H1 (cell line): ENCODE measurements at places on chromosomes 11 and 22.
A peak's percentile ranks its signal among the peaks of the same experiment; 100 is the strongest.

DNA sequence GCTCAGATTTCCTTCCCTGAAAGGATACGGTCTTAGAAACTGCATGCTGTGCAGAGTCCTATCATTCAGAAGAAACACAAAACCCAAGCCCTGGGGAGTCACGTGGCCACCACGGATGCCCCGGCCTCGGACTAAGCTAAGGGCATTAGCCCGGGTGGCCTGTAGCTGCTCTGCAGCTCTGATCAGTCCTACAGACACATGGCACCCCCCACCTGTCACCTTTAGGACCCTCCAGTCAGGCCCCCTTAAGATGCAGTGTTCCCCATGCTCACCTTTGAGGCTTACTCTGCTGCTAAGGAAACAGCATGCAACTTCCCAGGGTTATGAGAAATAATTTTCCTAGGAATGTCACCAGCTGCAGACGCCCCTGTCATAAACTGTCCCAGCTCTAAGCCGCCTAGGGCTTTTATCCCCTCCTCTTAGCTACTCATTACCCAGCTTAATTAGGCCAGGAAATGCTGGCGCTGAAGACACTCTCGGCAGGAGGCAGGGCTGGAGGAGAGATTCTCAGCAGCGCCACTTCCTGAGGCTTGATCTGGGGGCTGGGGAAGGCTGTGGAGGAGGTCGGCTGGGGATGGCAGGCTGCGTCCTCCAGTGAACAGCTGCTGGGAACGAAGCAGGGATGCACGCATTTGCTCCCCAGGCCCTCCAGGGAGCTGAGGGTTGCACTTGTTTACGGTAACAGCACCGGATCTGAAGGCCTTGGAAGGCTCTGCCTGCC is 47.2 kb upstream of the ADA2 start:
- no peak for DNase-seq

DNA sequence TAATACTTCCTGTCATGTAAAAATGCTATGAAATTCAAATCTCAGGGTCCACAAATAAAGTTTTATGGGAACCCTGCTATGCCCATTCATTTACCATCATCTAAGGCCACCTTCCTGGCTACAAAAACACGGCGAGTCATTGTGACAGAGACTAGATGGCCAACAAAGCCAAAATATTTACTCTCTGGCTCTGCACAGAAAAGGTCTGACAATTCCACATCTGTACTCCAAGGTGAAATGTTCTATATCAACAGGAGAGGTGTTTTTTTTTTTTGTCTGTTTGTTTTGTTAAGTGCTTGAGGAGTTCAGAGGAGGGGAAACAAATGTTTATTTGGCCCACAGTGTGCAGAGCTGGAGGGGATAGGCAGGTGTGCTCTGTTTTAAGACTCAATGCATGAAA is 18.6 kb upstream of the TMA7B start:
- no peak for DNase-seq

- DNase-seq = peak; percentile 49
These were observed 1.5 kb upstream of the IL17REL start for GRCh38 chr22:50014053-50014501.

DNA sequence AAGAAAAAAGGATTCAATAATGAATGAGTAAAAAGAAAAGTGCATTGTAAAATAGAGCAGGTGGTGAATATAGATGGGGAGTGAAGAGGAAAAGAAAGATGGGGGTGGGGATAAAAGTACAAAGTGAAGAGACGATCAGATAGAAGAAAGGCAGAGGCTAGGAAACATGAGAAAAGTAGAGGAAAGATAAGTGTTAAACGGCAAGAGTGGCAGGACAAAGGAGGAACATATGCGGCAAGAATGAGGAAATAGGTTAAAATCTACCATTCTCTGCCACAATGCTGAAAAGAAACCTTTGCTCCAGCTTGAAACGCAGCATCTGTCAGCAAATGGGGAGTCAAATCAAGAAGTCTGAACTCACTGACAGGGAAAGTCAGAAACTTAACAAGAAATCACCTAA is 6.8 kb downstream of the FUT4 start:
- no peak for DNase-seq

- DNase-seq = no peak
These were observed 1.1 kb downstream of the OOSP4B start for GRCh38 chr11:60018058-60018457.

- DNase-seq = no peak
These were observed 380.1 kb upstream of the SYN3 start for GRCh38 chr22:33438273-33438672.

GRCh38 chr11:44854741-44855492 is 95.8 kb downstream of the TP53I11 start:
- no peak for DNase-seq

GRCh38 chr22:20247010-20247505 is 21.1 kb downstream of the RTN4R start:
- DNase-seq = no peak

DNA sequence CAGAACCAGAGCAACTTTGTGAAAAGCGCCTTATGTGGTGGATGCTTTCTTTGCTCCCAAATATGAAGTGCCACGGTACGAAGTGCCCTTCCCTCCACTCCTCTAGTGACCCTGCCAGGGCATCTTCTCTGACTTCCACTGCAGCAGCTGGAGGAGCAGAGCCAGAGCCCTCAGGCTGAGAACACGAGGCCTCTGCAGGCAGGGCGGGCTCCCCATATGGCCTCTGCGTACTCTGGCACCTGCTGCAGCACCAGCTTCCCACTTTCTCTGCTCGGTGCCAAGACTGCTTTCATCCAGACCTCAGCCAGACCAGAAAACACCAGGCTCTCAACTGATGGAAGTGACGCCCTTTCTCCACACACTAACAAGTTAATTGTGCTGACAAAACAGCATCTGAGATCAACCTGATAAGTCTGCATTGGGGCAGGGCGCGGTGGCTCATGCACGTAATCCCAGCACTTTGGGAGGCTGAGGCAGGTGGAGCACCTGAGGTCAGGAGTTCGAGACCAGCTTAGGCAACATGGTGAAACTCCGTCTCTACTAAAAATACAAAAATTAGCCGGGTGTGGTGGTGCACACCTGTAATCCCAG is 12.8 kb downstream of the UFD1 start:
- DNase-seq = no peak

DNA sequence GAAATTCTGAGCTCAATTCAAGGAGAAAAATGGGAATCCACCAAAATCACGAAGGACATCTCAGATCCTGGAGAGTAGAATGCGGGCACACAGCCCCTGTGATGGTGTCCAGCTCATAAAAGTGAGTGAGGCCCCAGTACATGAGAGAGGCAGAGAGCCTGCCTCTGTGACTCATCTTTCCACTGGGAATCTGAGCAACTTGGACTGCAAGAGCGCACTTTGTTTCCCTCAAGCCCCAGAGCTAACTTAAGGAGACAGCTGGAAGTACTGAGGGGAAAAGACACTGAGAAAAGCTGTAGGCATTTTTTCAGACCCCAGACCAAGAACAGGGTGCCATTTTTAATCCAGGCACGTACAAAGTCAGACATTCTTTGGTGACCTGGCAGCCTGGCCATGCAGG is 273.7 kb downstream of the C11orf87 start:
- no peak for DNase-seq

GRCh38 chr11:126968915-126969314 is 31.7 kb downstream of the KIRREL3 start:
- peak; percentile 44 for DNase-seq

GRCh38 chr11:46363455-46364005 is 16.3 kb downstream of the DGKZ start:
- DNase-seq = no peak

DNA sequence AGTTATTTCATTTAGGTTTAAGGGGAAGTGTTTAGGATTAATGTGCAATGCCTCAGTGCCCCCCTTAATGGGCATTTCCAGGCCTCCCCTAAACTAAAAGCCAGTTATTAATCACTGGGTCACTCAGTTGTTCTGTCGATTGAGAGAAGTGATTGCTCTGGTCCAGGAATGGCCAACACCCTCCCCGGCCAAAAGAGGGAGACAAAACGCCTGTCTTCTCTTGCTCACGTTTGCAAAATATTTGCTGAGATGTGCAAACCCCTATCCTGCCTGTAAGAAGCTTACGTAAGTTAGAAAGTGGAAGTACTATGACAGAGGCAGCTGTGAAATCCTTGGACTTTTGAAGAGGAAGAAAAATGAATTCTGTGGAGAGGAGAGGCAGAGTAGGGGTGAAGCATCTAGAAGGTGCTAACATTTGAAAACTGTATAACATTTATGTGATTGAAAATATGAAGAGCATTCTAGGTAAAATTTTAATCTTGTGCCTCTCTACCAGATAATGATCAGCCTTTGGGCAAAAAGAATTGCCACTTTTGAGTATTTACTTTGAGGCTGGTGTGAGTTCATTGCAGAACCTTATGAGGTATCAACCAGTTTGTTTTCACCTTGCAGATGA is 37.7 kb downstream of the NTM start:
- DNase-seq = peak; percentile 59

- no peak for DNase-seq
These were observed 171.1 kb downstream of the CADM1 start for GRCh38 chr11:115333121-115333520.

DNA sequence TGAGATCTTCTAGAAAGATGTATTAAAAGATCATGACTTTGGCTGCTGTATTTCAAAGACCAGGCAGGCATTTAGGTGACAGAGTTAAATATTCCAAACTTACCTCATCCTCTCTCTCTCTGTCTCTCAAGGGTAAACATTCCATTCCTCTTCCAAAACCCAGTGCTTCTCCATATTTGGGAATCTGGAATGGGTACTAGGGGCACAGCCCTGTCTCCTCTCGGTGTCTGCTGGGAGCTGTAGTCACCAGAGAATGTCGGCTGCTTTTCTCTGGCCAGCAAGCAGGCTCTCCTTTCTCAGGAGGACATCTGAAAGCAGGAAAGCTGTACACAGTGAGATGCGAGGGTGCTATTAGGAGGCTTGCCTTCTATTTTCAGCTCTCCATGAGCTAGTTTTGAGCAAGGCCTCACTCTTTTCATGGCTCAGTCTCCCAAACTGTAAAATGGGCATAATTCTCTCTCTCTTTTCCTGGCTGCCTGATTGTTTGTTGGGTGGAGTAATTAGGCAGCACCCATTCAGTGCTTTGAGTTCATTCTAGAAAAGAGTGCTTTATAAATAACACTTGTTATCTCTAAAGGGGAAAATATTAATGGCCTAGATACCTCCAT is 9.3 kb upstream of the PEX26 start:
- no peak for DNase-seq

GRCh38 chr11:124586238-124586860 is 16.6 kb downstream of the OR8A1 start:
- peak; percentile 66 for DNase-seq

- no peak for DNase-seq
These were observed 48.6 kb downstream of the SESN3 start for GRCh38 chr11:95182397-95182796.

- DNase-seq = no peak
These were observed 2.1 kb upstream of the DGKZ start for GRCh38 chr11:46345131-46345597.

DNA sequence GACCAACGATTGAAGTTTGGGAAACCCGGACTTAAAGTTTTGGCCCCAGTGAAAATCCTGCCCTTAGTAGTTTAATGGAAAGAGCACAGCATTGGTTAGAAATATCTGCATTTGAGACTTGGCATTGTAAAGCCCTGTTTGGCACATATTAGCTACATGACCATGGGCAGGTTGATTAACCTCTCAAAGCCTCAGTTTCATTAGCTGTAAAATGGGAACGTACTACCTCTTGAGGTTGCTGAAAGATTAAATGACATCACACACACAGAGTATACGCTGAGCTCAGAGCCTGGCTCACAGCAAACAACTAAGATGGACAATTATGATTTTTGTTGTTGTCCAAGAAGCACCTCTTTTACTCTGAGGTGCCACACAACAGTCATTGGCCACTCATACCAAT is 153.0 kb upstream of the TIMP3 start:
- DNase-seq = no peak

- DNase-seq = no peak
These were observed 36.8 kb downstream of the MYH9 start for GRCh38 chr22:36350751-36351594.

DNA sequence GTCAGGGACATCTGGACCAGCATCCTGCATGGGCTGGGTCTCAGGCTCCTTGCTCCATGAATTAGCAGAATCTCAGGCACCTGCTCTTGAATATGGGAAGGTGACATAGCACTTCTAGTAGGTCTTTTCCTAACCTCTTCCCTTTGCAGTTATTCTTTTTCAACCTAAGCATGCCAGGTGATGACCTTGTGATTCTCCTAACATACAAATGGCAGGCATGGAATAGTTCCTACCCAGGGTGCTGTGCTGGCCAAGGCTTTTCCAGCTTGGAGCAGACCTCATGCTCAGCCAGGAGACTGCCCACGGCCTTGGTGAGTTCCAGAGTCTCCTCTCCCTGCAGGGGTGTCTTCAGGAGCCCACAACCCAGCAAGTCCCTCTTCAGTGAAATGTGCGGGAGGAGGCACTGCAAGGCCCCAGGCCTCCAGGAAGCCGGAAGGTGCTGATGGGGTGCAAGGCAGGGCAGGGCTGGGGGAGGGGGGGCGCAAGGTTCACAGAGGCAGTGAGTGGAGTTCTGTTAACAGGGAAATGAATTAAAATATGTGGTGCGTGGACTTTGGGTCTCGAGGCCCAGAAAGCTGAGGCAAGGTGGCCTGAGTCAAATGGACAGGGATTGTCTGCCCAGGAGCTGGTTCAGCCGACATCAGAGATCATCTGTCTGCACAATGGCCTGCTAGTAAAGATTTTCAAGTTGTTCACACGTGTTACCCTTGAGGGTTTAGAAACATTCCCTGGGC is 75.9 kb upstream of the SEPTIN5 start:
- no peak for DNase-seq

DNA sequence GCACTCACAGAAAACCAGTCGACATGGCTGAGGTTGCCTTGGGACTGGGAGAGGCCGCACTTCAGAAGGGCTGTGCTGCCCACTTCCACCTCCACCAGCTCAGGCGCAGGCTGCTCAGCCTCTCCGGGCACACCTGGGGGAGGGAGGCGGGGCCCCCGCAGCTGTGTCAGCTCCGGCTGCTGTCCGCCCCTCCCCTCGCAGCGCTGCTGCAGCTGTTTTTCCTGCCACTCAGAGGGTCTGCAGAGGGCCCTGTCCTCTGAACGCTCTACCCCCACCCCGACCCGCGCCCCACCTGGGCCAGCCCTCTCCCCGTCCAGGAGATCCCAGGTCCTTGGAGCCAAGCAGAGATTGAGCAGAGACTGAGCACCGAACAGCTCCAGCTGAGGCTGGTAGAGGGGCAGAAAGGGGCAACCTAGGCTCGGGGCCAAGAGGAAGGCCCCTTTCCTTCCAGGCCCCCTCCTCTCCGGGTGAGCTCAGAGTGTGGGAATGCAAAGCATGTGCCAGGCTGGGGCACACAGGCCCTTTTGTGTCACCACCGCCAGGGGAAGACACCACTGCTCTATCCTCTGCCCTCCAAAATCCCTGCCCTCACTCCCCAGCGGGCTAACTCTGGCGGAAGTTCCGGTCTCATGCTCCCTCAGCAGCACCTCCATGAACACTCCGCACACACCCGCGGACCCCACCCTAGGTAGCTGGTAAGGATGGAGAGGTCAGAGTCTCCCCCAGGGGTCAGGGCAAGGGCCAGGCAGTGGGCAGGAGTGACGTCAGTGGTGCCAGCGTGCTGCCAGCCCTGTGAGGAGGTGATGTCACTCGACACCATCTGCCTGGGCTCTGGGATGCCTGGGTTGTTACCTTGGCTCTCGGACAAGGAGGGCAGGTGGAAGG is 1.6 kb downstream of the MCAM start:
- no peak for DNase-seq
